ENCODE measurements at places on chromosomes 3 and 15. TPM values are rescaled to one million over a fixed set of nuclear protein-coding genes. Genes with fewer than 3 reads are reported as not detected.

DNA sequence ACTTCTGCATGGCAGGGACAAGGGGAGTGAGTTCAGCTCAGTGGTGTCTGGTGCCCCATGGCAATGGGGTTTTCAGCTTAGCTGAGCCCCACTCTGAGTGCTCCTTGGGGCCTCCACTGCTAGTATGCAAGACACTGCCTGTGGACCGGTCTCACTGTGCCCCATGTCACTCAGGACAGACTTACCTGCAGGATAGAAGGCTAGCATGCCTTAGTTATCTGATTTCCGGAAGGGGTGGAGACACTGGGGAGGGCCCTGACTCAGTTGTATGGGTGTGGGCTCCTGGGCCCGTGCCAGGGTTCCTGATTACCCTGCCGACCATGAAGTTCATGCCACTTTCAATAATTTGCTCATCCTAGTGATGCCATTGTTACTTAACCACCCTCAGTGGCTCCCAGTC, 4.3 kb upstream of the SLC6A20 start:
- DNase-seq, result no peak

DNA sequence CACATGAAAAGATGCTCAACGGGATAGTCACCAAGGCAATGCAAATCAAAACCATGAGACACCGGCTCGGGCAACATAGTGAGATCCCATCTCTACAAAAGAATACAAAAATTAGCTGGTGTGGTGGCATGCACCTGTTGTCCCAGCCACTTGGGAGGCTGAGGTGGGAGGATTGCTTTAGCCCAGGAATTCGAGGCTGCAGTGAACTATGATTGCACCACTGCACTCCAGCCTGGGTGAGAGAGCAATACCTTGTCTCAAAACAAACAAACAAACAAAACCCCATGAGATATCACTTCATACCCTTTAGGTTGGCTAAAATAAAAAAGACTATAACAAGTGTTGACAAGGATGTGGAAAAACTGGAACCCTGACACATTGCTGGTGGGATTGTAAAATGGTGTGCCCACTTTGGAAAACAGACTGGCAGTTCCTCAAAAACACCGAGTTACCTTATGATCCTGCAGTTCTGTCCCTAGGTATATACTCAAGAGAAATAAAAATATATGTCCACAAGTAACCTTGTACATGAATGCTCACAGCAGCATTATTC, 3.8 kb upstream of the PPARG start:
- DNase-seq, result no peak

GRCh38 chr15:66921319-66921915, 144.0 kb upstream of the SMAD3 start:
- DNase-seq, result no peak

GRCh38 chr15:67359431-67360079, 105.0 kb downstream of the IQCH start:
- DNase-seq, result no peak

The CAV3 gene
- total RNA-seq, result not detected

The WDR49 gene
- 0.43 TPM for total RNA-seq

DNA sequence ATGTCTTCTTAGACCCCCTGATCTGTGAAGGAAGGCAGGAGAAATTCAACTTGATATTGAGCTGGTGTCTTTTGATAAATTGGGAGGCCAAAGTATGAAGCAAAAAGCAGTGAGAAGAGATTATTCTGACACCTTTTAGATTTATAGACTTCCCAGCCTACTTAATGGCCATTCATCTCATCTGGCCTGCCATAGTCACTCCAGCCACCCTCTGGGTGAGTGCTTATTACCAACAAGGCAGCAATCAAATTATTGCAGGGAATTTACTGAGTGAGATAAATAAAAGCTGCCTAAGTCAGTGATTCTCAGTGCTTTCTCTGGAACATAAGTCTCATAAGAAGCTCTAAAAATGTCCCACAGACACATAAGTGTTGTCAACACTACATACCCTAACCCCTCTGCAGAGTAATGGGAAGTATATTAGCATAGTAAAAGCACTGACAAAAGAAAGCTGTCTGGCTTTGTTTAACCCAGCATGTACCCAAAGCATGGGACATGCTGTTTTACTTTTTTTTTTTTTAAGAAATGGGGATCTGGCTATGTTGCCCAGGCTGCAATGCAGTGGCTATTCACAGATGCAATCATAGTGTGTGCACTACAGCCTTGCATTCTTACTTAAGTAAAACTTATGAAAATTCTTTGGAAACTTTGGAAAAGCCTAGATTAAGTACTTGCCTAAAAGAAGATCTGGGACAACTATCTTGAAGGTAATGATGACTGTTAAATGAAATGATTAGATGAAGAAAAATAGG, 725.3 kb downstream of the TUSC7 start:
- DNase-seq, result no peak

GRCh38 chr3:140754936-140755335, 77.1 kb downstream of the TRIM42 start:
- DNase-seq, result no peak

DNA sequence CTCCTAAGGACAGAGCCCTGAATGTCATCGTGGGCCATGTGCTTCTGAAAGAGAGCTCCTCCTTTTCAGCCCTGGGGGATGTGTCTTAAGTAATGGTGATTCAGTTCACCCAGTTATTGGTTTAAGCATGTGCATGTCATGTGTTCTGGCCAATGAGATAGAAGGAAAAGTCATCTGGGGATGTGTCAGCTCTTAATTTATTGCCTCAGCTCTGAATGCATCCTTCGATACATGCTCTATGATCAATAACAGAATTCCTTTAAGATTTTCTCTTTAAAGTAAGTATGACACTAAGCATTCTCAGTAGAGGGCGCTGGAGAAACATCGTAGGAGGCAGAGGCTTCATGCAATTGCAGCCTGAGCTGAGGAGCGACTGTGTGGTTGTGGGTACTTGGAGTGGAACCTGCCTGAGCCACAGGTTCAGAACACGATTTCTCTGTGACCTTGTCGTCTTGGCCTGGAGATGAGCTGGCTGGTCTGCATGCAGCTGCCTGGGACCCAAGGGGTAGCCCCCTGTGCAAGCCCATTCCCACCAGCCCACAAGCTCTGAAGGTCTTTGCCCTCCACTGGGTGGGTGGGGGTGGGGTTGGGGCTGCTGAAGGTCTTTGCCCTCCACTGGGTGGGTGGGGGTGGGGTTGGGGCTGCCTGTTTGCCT, 69.5 kb downstream of the C3orf38 start:
- DNase-seq, result peak; percentile 49

GRCh38 chr15:85414495-85414894, 34.1 kb downstream of the AKAP13 start:
- DNase-seq, result no peak

DNA sequence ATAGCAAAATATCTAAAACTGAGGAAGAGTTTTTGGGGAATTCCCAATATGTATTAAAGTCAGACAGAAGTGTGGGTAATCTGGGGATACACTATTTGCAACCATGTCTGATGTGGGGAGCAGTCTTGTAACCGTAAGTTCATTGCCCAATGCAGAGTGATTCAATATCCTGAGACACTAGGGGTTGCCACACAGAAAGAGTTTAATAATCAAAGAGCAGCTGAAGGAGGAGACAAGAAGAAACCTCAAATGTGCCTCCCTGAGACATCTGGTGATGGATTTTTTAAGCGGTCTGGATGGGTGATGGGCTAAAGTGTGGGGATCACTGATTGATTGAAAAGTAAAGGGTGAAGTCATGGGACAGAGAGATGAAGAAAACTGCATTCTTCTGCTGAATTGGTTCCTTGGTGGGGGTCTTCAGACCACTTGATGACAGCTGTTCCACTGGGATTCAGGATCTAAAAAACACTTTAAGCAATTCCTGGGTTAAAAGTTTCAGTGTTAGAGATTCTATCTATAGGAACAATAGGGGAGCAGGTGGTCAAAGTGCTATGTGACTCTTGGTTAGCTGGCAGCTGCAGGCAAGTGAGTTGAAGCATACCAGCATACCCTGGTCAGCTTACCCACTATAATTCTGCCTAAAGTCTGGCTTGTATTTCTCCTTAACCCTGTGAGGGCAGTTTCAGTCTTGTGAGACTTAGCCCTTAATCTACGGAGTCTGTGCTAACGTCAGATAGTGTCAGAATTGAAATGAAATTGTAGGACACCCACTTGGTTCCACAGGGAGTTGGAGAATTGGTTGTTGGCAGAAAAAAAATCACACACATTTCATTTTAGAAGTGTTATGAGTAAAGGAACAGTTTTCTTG, 425.9 kb upstream of the TGFBR2 start:
- no peak for DNase-seq

DNA sequence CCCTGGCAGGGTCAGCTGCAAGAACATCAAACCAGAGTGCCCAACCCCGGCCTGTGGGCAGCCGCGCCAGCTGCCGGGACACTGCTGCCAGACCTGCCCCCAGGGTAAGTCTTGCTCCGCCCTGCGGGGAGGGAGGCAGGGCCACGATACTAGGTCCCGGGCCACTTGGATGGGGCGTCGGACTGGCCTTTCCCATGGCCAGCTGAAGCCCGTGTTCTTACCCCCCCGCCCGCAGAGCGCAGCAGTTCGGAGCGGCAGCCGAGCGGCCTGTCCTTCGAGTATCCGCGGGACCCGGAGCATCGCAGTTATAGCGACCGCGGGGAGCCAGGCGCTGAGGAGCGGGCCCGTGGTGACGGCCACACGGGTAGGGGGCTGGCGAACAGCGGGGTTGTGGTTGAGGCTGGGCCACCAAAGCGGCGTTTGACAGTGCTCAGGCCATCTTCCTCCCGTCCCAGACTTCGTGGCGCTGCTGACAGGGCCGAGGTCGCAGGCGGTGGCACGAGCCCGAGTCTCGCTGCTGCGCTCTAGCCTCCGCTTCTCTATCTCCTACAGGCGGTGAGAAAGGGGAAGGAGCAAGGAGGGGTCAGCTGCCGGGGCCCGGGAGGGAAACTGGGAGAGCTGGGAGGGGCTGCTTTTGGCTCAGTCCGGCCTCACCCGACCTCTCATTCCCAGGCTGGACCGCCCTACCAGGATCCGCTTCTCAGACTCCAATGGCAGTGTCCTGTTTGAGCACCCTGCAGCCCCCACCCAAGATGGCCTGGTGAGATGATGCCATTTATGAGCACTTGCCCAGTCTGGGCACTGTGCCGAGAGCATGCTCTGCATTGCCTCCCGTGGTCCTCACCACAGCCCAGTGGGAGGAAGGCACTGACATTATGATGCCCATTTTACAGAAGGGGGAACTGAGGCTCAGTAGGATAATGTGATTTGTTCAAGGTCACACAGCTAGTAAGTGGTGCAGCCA, 1.7 kb downstream of the CHRD start:
- DNase-seq, result no peak

- peak; percentile 13 for DNase-seq
Observed at GRCh38 chr3:134682196-134682880, 31.5 kb upstream of the KY start.

DNA sequence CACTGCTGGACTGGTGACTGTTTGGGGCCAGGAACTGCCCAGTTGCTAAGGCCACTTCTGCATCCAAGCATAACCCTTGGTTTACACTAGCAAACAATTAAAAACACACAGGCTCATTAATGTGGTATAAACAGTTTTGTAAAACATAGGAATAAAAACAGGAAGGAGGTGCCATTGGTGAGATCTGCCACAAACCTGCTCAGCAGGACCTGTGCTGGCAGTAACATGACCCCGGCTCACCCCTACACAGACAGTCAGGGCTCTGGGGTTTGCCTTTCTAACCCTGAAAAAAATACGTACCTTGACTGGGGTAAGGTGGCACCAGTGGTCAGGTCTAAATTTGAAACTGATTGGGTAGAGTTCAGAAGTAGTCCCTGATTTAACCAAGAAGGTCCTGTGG, 76.2 kb downstream of the ATP1B3 start:
- no peak for DNase-seq

The RLBP1 gene
- not detected for total RNA-seq

The LRRC34 gene
- 1.0 TPM for total RNA-seq

DNA sequence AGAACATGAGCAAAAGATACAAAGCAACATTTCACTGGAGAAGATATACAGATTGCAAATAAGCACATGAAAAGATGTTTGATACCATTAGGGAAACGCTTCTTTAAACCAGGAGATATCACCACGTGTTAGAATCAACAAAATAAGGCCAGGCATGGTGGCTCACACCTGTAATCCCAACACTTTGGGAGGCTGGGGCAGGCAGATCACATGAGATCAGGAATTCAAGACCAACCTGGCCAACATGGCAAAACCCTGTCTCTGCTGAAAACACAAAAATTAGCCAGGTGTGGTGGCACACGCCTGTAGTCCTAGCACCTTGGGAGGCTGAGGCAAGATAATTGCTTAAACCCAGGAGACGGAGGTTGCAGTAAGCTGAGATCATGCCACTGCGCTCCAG, 20.5 kb upstream of the MUC20 start:
- DNase-seq, result no peak

DNA sequence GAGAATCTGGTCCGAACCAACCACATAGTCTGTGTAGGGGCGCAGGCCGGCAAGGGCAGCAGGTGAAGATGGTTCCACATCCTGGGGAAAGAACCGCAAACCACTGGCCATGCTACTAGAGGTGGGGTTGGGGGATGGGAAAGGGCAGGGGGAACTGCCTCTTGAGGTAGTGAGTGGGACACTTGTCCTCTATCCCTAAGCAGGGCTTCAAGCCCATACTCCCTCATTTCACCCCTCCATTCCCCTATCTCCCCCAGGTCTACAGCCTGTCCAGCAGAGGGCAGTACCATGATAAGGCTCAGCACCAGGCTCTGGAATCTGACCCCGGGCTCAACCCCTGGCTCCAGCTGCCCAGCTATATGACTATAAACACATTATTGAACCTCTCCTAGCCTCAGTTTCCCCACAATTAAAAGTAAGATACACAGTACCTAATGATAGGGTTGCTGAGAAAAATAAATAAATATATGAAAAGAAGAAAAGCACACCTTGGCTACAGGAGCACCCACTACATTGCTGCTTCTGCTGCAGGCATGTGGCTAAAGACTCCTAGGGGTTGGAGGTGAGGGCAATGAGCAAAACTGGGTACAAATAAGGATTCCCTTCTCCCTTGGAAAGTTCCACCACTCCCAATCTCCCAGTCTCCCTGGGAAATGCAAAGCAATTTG, 6.3 kb downstream of the GORASP1 start:
- no peak for DNase-seq

The ADAMTS17 gene
- total RNA-seq, result 0.27 TPM

- peak; percentile 51 for DNase-seq
Observed at GRCh38 chr15:64344651-64345294, 11.2 kb downstream of the CSNK1G1 start.

- DNase-seq, result peak; percentile 46
Observed at GRCh38 chr15:100623301-100623700, 20.9 kb downstream of the ASB7 start.

DNA sequence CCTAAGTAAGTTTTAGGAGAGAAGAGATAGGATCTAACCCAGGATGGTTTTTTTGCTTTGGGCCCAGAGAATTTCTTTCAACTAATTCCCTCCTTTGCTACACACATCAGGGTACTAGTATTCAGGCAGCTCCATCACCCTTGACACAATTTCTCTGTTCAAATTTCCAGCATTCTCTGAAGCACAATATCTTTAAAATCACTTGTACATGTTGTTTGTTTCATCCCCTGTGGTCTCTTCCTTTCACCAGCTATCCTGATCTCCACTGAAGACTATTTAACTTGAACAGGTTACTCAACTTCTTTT, 32.4 kb upstream of the FNDC3B start:
- no peak for DNase-seq

GRCh38 chr3:152780553-152780952, 54.4 kb upstream of the P2RY1 start:
- peak; percentile 27 for DNase-seq

GRCh38 chr3:83063446-83063845, 1302.0 kb upstream of the GBE1 start:
- peak; percentile 44 for DNase-seq

The CTXND1 gene
- total RNA-seq, result not detected
